HS-27A (cell line): ENCODE measurements at places on chromosomes 7 and 10.

DNA sequence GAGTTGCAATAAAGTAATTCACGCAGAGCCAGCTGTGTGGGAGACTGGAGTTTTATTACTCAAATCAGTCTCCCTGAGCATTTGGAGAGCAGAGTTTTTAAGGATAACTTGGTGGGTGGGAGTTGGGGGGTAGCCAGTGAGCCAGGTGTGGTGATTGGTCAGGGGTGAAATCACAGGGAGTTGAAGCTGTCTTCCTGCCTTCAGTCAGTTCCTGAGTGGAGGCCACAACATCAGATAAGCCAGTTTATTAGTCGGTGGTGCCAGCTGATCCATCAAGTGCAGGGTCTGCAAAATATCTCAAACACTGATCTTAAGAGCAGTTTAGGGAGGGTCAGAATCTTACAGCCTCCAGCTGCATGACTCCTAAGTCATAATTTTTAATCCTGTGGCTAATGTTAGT, 3.3 kb upstream of the CYP51A1 start:
- DNase-seq = no peak

DNA sequence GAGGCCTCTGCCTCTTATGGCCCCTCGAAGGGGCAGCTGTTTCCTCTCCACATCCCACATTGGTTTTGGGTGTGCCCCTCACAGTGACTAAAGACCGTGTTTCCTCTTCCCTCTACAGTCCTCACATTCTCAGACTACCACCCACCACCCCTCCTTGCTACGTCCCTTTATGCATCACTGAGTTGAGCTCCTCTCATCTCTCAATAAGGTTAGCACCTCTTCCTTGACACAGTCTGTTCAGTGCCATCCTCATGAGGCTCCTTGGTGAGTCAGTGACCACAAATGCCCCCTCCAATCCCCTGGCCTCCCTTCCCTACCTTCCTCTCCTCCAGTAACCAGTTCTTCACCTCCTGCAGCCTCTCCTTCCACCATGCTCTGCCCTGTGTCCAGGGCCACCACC, 239.1 kb upstream of the MYO3A start:
- no peak for DNase-seq

- DNase-seq = no peak
Measured at GRCh38 chr7:74568658-74569057, 88.9 kb upstream of the GTF2I start.

GRCh38 chr7:138524259-138524658, 64.2 kb downstream of the TRIM24 start:
- no peak for DNase-seq
